GM18507 (cell line): ENCODE measurements at places on chromosomes 5 and 9.
A peak's percentile ranks its signal among the peaks of the same experiment; 100 is the strongest.

- DNase-seq, result no peak
These were observed 15.8 kb downstream of the ZDHHC21 start for GRCh38 chr9:14677396-14677795.

DNA sequence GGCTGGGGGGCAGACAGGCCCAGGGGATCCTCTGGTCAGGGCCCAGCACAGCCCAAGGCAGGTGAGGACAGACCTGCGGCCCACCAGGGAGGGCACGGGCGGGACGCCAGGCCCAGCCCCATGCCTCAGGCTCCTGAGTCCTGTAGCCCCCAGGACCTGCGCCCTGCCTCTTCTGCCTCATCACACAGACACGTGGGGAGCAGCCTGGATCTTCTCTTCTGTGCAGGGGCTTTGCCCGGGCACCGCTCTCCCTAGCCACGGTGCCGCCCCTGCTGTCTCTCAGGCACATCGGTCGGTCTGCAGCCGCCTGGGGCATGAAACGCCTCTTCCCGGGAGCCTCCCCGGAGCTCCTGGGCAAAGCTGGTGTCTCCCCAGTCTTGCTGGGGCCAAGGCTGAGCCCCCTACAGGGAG is 40.2 kb upstream of the EGFL7 start:
- no peak for DNase-seq

DNA sequence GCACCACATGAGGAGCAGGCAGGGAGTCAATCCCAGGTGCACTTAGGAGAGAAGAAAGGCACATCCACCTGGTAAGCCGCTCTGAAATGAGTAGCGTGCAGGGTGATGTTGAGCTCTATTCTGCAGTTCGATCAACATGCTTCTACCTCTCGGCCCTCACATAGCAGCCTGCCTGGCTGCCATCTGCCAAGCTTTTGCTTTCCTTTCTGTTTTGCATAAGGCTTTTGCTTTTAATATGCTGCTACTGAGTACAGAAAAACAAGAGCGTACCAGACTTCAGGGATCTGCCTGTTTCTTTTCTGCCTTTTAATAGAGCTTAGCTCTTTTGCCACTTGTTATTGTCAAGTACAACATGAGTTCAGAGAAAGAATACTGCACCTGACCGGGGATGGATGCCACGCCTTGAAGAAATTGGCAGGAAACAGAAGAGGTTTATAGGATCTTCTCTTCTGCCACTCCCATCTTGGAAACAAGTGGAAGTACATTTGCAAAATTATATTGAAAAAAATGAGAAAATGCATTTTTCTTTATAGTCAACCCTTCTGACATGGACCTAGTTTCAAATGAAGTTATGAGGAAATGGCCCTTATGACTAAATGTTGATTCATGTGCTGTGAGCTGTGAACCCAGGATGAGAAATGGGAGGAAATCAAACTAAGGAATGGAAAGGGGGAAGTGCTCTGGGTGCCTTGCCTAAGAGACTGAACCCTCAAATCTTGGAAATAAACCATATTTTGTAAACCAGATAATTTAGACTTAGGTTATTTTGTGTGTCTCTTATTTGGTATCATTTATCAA is 4.0 kb upstream of the FCHO2 start:
- DNase-seq, result no peak

DNA sequence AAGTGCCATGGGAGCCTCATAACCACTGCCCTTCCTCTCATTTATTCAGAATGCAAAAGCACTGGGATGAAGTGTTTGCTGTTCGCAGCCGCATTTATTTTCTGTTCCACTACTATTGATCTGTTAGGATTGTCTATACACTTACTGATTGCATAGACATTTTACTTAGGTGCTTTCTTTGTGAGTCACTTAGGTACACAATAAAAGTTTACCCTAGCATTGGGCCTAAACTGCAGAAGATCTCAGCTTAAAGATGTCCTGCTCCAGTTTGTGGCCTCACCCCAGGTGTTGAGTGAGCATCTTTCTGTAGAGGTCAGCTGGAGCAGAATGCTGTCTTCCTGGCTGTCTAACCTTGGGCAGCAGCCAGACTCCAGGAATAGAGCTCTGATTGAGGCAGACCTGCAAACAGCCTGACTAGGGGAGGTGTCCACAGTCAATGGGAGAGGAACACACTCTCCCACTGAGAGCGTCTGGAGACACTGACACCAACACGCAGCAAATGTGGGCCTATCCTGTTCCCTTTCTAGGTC is 54.0 kb downstream of the GPR21 start:
- no peak for DNase-seq

GRCh38 chr5:173850659-173851058 is 37.5 kb upstream of the CPEB4 start:
- no peak for DNase-seq

DNA sequence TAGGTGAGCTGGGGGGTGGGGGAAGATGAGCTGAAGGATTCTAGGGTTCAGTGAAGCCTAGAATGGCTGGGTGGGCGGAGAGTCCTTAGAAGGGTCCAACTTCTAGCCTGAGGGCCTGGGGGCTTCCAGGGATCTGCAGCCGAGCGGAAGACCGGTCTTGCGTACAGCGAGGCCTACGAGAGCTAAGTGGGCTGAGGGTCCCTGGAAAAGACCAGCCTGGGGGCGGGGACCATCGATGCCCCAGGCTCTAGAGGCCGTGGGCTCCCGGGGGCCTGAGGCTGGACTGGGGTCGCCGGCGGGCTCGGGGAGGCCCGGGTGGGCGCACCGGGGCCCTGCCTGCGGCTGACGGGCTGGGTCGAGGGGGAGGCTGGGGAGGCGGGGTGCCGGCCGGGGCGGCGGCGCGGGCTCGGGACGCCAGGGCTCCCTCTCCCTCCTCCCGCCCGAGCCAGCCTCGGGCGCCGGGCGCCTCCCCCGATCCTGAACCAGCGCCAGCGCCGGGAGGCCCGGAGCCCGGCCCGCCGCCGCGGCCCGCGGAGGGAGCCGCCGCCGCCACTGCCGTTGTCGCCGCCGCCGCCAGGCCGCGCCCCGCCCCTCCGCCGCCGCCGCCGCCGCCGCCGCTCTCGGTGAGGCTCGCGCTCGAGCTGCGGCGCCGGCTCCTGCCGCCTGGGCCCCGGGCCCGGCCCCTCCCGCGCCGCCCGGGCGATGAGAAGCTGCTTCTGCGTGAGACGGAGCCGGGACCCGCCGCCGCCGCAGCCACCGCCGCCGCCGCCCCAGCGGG is at the start of gene MVB12B:
Gene MVB12B, plus strand, starts transcription at position 602 of the 778 bp plus-strand sequence. Its CDS starts 101 bp downstream, at position 703.
- peak; percentile 30 for DNase-seq

DNA sequence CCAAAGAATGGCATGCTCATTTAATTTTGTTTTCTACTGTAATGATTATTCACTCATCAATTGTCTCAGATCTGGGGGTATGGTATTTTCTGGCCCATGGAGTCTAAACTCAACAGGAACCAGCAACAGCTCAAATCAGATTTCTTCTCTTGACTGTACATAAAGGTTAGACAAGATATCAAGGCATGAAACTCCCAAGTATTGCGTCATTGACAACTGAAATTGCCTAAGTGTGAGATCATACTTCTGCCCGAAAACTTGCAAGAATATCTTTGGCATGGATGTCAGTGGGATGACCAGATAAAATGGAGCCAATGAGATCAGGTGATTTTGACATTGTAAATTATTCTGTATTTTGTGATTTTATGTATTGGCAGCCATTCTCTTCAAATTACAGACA is 141.7 kb upstream of the STK32A start:
- DNase-seq, result no peak

- no peak for DNase-seq
These were observed 102.2 kb downstream of the PLPP1 start for GRCh38 chr5:55432549-55432948.

GRCh38 chr5:79630444-79630843 is 18.2 kb downstream of the TENT2 start:
- no peak for DNase-seq

- no peak for DNase-seq
These were observed 197.1 kb downstream of the CAVIN4 start for GRCh38 chr9:100774962-100775361.

- DNase-seq, result no peak
These were observed 131.3 kb upstream of the CCDC180 start for GRCh38 chr9:97176206-97176605.

DNA sequence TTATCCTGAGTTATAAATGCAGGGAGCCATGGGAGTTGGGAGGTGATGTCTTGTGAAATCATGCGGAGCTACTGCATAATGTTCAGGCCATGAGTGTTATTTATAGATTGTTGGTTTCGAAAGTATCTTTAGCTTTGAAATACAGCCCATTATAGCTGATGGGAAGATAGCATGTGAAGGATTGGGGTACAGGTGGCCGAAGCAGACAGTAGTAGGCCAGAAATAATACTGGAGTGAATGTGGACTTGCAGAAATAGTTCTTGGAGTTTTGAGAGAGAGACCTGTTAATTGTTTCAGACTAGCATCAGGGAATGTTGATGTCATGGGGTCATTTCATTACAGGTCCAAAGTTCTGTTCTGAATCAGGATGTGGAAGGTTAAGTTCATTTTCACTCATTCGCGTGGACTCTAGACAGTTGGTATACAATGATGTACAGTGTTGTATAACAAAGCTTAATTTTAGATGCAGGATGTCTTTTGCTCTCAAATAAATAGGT is 3.8 kb downstream of the ATP6V1G1 start:
- DNase-seq, result no peak

DNA sequence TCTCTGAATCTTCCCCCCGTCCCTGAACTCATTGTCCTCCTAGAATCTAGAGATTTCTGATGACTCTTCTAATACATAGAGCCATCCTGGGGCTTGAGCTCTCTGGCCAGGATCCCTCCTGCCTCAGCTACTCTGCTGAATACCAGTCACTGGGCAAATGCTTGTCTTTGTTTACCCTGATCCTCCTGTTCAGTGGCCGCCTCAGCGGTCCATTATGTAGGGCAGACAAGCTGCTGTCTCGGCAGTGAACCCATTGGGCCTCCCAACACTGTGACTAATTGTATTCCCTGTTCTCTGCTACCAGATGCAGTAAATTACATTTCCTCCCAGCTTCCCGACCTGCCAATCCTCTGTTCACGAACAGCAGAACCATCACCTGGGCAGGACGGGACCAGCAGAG is 151.6 kb downstream of the PALM2AKAP2 start:
- DNase-seq, result no peak

- peak; percentile 50 for DNase-seq
These were observed 718 bp upstream of the DENND4C start for GRCh38 chr9:19229595-19230354.

DNA sequence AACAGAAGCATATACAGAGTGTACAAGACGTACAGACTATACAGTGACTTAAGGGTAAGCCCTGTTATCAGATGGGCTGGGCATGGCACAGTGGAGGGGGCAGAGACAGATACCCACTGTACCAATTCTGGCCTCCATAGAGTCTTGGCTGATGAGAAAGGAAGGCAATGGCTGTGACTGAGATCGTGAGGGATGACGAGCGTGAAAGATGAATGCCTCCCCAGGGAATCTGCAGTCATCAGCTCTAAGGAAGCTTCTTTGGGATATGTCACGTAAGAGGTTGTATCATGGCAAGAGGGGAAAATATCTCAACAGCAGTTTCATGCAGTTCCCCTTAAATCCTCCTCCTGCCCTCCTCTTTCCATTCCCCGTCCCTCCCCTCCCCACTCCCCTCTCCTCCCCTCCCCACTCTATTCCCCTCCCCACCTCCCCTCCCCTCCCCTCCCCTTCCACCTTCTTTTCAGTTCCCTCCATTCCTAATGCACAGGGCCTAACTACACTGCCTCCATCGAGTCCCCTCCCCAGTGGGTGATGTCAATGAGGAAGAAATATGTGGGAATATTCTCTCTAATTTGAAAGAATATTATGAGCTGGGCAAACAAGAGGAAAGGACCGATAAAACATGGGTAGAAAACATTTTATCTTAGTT is 226.4 kb upstream of the DAP start:
- DNase-seq, result no peak

- DNase-seq, result no peak
These were observed 144.3 kb upstream of the PIK3R1 start for GRCh38 chr5:68071282-68071632.

- no peak for DNase-seq
These were observed 210.5 kb downstream of the PALM2AKAP2 start for GRCh38 chr9:109990541-109990940.

- DNase-seq, result no peak
These were observed 2006.1 kb upstream of the WWC1 start for GRCh38 chr5:166285361-166285760.

GRCh38 chr5:116466727-116467464 is 107.7 kb downstream of the SEMA6A start:
- DNase-seq, result no peak

- DNase-seq, result no peak
These were observed 37.6 kb downstream of the ANKRD33B start for GRCh38 chr5:10601246-10602030.
